Activated naive CD8-positive, alpha-beta T cell treated with anti-CD3 and anti-CD28 coated beads, Interleukin-2, amount 10 ng/mL, durations not matched to agents 7 days and 5 days (primary cell): ENCODE measurements at places on chromosomes 3 and 15. TPM values are rescaled to one million over a fixed set of nuclear protein-coding genes. Genes with fewer than 3 reads are reported as not detected.

The CHRM5 gene
- total RNA-seq, result not detected

DNA sequence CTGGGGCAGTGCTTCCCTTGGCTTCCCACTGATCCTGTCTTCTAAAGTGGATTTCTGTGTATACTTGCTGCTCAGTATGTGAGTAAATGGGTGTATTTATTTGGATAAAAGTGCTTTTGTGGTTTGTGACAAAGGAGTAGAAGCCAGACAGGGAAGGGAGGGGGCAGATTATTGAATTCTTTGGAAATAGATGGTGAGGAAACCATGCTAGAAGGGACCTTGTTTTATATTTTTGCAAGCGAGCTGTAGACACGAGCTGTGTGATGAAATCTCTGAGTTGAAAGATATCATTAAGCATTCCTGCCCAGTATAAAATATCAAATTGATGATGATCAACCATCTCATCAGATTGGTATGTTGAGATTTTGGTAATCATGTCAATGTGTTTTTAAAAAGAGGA, 68.9 kb downstream of the DUT start:
- no peak for DNase-seq

DNA sequence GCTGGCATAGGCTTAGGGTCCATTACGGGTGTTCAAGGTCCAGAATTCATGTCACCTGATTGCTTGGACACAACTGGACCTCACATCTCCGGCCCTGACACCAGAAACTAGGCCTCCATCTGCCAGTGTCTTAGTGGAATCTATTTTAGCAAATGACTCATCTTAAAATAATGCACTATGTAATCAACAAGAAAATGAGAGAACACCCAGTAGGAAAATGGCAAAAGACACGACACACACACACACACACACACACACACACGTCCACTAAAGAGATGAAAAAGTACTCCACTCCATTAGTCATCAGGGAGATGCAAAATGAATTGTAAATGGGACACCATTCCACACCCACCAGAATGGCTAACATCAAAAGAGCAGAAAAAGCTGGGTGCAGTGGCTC, 11.2 kb downstream of the APBA2 start:
- DNase-seq, result no peak

GRCh38 chr3:126343649-126344035, 13.6 kb downstream of the KLF15 start:
- peak; percentile 9 for DNase-seq
